Activated CD4-positive, CD25-positive, alpha-beta regulatory T cell (primary cell): ENCODE measurements at places on chromosomes 5 and 9.

- no peak for DNase-seq
These were observed 41.1 kb upstream of the KLF4 start for GRCh38 chr9:107530679-107531078.

DNA sequence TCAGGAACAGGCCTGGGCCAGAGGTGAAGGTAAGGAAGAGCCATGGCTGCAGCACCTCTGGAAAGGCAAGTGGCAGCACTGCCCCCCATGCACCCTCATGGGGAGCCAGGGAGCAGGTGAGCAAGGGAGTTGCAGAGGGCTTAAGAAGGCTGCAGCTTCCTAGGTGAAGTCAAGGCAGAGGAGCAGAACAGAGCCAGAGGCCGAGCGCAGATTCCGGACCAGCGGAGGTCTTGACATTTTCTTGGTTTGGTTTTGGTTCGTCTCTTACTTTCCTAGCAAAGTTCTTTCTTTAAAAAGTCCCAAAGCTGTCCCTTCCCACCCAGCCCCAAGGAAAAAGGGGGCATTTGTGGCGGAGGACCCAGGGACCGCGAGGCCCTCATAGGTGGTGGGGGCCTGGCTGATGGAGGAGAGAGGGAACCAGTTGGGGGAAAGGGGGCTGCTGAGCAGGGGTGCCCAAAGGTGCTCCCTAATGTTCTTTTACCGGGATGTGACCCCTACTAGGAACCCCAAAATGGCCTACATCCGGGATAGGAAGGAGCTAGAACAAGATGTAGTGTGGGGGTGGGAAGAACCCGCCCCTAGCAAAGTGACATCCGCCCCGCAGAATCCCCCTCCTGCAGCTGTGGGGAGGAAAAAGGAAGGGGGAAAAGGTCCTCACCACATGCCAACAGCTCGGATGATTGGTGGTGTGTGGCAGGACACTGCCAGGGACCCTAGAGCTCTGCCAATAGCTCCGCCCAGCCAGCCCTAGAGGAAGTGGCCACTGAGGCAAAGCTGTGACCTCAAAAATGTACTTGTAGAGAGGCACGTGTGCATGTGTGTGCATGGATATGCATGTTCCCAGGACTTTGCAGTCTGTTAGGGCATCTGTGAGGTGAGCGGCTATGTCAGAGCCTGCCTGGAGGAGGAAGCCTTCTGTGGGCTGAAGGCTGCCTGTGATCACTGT is 914 bp upstream of the CD72 start:
- no peak for DNase-seq

GRCh38 chr5:145111420-145111819 is 723.7 kb downstream of the PRELID2 start:
- no peak for DNase-seq

DNA sequence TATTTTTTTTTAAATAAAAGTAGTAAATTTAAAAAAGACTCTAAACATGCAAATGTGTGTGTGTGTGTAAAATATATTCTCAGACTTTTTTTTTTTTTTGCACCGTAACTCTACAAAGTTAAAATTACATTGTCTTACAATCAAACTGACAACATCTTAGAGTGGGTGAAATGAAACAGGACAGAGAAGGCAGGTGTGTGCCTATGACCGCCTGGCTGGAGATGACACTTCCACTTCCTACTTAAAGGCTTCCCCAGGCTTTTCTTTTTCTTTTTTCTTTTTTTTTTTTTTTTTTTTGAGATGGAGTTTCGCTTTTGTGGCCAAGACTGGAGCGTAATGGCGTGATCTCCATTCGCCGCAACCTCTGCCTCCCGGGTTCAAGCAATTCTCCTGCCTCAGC is 2.7 kb upstream of the AK1 start:
- no peak for DNase-seq

- DNase-seq: no peak
These were observed 2.0 kb downstream of the TMEM8B start for GRCh38 chr9:35831040-35831439.

DNA sequence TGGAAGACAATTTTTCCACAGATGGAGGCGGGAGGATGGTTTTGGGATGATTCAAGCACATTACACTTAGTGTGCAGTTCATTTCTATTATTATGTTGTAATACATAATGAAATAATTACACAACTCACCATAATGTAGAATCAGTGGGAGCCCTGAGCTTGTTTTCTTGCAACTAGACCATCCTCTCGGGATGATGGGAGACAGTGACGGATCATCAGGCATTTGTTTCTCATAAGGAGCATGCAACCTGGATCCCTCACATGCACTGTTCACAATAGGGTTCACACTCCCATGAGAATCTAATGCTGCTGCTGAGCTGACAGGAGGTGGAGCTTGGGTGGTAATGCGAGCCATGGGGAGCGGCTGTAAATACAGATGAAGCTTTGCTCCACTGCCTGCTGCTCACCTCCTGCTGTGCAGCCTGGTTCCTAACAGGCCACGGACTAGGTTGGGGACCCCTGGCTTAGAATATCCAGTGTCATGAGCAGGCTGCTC is 1.6 kb downstream of the STKLD1 start:
- DNase-seq: no peak

- DNase-seq: no peak
These were observed 36.7 kb downstream of the SLC27A6 start for GRCh38 chr5:129001841-129002526.

- DNase-seq: no peak
These were observed 102.5 kb upstream of the TXNDC8 start for GRCh38 chr9:110440172-110440571.

DNA sequence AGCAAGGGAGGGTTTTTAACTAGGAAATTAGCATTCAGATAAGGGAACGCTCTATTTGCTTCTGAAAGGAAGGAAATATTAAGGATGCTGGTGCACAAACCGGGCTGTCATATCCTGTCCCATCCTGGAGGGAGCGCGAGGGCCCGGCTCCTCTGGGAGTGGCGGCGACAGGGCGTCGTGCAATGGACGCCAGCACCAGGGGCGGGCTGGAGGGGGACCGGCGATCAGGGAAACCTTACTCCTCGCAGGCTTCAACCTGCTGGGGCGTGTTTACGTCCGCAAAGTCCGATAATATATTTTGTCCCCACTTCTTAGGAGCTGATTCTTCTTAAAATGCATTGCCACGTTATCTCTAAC is 197.1 kb upstream of the TBCA start:
- no peak for DNase-seq

DNA sequence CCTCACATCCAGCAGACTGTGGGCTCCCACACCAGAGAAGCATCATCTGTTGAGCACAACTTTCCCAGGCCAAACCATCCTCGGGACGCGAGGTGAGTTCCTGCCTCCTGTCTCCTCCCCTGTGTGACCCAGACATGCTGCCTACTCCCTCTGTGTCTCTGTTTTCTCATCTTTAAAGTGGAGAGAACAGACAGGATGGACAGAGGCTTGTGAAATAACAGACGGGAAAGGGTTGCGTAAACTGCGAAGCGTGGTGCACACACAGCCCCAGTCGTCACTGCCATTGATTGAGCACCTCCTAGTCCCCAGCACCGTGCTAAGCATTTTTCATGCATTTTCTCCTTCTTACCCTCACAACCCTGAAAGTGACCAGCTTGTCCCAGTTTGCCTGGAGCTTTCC is 52.1 kb upstream of the LMX1B start:
- no peak for DNase-seq

DNA sequence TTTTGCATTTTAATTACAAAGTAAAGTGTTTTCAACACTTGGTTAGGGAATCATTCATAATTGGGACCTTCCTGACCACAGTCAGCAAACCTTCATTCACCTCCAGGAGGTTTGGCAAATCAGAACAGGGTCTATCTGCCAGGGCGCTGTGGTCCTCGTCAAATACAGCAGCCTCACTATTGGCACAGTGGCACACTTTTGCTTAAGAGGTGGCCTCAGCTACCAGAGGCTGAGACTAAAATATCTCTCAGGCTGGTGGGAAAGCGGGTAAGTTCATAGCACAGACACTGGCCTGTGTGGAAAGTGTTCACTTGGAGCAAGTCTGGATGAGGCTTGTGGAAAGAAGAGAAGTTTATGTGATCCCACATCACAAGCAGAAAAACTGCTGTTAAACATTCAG is 268.6 kb upstream of the DAPK1 start:
- DNase-seq: no peak

DNA sequence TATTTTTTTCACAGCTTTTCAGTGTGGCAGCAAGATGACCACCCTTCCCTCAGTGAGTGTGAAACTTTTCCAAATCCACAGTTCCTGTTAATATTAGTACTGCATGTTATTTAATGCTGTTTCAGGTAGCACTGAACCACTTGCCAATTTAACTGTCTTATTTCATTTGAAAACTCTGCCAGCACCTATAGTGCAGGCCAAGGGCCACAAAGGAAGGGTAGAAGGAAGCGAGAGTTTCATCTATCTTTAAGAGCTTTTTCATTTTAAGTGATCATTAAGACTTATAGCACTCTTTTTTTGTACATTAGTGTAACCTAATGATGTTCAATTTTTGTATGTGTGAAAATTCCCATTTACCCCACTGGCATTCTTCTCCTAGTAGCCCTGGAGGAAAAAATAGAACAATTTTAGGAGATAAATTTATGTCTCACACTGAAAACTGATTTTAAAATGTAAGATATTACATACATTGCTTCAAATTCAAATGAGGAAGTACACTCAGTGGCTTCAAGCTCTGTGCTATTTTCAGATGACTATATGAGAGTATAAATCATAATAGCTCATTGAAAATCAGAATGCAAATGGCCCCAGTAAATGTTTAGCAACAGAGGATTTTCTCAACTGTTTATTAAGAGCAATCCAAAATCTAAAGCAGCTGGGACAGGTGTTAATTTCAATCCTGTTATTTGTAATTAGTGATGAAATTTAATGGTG is 820.5 kb downstream of the PTPRD start:
- no peak for DNase-seq

- DNase-seq: no peak
These were observed 93.2 kb upstream of the ADAMTS2 start for GRCh38 chr5:179438461-179438860.

GRCh38 chr9:72441848-72442607 is 77.0 kb upstream of the ZFAND5 start:
- no peak for DNase-seq

- no peak for DNase-seq
These were observed 99.0 kb downstream of the MUSK start for GRCh38 chr9:110767559-110768063.

DNA sequence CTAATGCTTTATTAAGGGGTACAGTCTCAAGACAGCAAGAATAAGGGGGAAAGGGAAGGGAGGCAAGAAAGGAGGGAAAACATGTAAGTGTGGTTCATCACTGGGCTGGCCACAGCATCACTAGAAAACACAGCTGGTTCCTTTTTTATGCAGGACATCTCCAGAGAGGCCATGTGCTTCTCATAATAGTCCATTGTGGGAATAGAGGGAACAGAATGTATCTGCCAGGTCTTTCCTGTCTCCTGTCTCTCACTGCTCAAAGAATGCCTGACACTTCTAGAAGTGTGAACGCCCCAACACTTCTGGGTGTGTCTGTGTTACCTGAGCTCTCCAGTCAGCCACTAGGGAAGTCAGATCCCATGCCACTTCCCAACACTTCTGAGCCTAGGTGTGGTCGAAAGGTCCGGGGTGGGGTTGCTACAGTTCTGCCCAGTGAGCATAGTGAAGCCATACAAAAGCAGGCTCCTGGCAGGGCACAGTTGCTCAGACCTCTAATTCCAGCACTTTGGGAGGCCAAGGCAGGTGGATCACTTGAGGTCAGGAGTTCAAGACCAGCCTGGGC is 255.6 kb upstream of the SLC30A5 start:
- no peak for DNase-seq

GRCh38 chr5:134070725-134071613 is 43.5 kb upstream of the TCF7 start:
- no peak for DNase-seq

- DNase-seq: no peak
These were observed 171.1 kb downstream of the ARHGEF28 start for GRCh38 chr5:73797132-73797510.

DNA sequence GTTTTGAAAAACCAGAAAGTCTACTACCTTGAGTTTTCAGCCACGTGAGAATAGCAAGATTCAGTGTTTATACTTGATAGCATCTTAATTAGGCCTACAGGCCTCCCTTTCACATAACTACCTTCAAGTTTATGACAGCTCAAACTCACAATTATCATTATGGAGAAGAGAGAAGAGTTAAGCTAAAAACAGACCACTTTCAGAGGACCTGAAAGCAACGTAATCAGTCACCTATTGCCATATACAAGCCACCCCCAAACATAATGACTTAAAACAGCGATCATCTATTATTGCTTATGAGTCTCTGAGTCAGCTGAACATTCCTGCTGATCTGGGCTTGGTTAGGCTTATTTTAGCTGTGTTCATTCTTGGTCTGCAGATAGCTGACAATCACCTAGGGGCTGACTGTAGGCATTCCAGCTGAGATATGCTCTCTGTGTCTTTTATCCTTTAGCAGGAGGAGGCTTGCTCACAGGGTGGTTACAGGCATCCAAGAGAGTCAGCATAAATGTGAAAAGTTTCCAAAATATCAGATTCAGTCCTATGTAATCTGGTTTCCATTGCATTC is 130.9 kb downstream of the COX7C start:
- DNase-seq: no peak

- no peak for DNase-seq
These were observed 92.7 kb downstream of the HRH2 start for GRCh38 chr5:175750511-175750931.

- no peak for DNase-seq
These were observed 119.1 kb upstream of the TBC1D2 start for GRCh38 chr9:98374385-98375051.

DNA sequence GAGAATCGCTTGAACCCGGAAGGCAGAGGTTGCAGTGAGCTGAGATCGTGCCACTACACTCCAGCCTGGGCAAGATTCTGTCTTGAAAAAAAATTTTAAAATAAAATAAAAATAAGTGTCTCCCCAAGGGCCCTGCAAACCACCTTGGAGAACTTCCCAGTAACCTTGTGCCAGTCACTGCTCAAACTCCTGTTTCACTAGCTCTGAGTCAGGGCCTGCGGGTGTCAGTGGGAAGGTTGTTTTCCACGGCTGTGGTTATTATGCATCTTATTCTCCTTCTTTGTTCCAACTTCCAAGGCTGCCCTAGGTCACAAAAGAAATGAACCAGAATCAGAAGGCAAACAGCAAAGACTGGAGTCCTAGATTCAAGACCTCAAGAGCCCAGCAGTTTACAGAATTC is 246.7 kb downstream of the ADAMTSL1 start:
- no peak for DNase-seq

- no peak for DNase-seq
These were observed 1.6 kb upstream of the FCN1 start for GRCh38 chr9:134919303-134919702.

- DNase-seq: no peak
These were observed 34.7 kb downstream of the SLC6A7 start for GRCh38 chr5:150224483-150225027.

DNA sequence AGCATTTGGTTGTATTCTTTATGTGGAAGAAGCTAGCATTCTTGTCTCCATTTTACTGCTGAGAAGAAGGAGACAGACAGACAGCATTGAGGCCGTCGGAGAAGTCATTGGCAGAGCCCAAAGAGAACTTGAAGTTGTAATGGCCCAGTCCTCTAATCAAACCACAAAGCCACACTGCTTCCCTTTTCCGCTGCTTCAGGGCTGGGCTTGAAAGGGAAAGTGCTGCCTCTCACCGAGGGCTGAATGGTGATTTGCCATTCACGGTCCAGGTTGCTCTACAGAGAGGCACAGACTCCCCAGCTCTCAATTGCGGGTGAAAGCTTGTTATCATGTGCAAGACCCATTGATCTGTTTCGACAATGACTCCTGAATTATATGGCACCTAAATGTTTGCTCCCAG is 25.6 kb upstream of the POU4F3 start:
- DNase-seq: no peak

GRCh38 chr9:96522366-96522765 is 72.4 kb downstream of the HABP4 start:
- DNase-seq: no peak
